Heart right ventricle (tissue), 16 donors: ENCODE measurements at places on chromosomes 1 and 21.

- no peak for DNase-seq
Measured at GRCh38 chr1:98323906-98324358, 337.6 kb upstream of the SNX7 start.

DNA sequence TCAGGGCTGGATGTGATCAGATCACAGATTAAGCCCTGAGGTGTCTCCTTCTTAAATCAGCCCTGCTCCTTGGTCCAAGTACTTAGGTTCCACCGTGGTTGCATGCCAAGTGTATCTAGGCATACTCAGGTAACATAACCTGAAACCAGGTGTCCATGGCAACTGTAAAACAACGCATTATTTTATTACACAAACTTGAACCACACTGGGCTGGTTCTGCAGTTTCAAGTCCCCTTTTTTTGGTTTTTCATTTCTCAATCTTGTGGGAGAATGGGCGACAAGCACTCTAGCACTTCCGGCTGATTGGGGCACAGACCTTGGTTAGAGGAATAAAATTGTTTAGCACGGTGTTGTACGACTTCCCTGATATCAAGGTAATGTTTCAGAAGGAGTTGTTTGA lies 65.2 kb downstream of the GBP6 start:
- DNase-seq, result no peak

GRCh38 chr1:247337961-247338360 lies 6.3 kb upstream of the ZNF496 start:
- DNase-seq, result no peak

DNA sequence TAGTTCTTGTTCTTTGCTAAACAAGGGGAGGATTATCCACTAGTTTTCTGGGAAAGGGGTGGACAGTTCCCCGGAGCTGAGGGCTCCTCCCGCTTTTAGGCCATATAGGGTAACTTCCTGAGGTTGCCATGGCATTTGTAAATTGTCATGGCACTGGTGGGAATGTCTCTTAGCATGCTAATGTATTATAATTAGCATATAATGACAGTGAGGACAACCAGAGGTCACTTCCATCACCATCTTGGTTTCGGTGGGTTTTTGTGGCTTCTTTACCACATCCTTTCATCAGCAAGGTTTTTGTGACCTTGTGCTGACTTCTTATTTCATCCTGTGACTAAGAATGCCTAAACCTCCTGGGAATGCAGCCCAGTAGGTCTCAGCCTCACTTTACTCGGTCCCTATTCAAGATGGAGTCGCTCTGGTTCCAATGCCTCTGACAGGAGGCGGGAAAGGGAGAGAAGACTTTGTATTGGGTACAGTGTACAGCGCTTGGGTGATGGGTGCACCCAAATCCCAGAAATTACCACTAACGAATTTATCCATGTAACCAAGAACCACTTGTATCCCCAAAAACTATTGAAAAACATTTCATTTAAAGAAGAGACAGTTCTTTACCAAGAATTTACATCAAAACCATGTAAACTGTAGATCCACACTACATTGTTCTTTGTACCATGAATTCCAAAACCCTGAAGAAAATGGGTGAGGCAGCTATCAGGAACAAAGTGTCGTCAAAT lies 8.7 kb upstream of the SLC2A5 start:
- DNase-seq, result no peak

DNA sequence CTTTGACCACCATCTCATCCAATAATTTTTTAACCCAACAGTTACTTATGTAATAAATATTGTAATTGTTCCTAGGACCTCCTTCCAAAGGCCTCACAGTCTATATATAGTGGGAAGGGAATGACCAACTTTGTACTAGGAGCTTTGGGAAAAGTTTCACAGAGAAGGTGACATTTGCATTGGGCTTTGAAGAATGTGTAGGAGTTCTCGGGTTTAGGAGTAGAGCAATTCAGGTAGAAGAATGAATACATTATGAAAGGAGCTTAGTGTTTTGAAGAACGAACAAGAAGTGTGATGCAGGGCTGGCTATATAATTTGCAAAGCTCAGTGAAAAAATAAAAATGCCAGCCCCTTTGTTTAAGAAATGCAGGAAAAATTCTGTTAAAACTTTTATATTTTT lies 330.4 kb upstream of the DEPDC1 start:
- DNase-seq, result no peak

- no peak for DNase-seq
Measured at GRCh38 chr21:29308456-29308783, 9.7 kb downstream of the BACH1 start.

GRCh38 chr1:15207829-15208429 lies 39.1 kb upstream of the FHAD1 start:
- no peak for DNase-seq

- no peak for DNase-seq
Measured at GRCh38 chr1:206955476-206956451, 9.5 kb upstream of the PIGR start.
